GM23338 (cell line): ENCODE measurements at places on chromosomes 11 and 22.

GRCh38 chr11:30171661-30172060 lies 59.2 kb upstream of the FSHB start:
- DNase-seq = no peak

DNA sequence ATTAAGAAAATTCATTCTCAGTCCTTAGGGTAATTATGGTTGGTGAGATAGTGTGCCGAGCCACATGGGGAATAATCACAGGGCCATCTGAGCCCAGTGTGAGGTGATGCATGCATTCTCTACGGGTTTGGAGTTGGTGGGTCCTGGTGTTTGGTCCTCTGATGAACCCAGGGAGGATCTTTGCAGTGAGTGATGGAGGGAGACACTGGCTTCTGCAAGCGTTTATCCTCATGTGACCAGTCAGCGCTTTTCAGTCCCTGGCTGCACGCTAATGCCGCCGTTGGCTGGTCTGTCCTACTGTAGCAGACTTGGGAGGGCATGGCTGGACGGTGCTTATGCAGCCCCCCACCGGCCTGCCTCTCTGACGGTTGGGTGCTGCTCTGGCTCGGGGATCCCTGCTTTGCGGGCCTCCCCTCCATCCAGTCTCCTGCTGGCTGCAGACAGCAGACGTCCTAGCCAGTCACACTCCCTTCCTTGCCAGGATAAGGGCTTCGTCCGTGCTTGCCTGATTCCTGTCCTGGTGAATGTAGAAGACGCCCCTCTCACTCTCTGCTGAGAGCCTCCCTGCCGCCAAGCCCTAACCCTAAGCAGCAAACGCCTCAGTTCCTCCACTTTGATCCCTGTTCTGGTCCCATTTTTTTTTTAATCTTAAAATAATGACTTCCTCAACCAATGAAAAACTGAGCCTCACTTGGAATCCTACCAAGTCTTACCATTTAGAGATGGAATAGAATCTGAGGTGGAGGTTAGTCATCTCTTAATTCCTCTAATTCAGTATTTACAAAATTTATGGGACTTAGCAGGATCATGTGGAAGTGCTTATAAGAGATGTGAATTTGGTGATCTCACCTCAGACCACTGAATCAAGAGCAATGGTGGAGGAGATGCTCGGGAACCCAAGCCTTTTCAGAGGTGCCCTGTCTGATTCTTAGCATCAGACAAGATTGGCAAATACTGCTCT lies 143.7 kb upstream of the SORL1-AS1 start:
- no peak for DNase-seq

GRCh38 chr11:69382131-69383128 lies 88.5 kb downstream of the MYEOV start:
- peak; percentile 50 for DNase-seq

- DNase-seq = no peak
Observed at GRCh38 chr11:36098087-36098486, 154.2 kb downstream of the LDLRAD3 start.

DNA sequence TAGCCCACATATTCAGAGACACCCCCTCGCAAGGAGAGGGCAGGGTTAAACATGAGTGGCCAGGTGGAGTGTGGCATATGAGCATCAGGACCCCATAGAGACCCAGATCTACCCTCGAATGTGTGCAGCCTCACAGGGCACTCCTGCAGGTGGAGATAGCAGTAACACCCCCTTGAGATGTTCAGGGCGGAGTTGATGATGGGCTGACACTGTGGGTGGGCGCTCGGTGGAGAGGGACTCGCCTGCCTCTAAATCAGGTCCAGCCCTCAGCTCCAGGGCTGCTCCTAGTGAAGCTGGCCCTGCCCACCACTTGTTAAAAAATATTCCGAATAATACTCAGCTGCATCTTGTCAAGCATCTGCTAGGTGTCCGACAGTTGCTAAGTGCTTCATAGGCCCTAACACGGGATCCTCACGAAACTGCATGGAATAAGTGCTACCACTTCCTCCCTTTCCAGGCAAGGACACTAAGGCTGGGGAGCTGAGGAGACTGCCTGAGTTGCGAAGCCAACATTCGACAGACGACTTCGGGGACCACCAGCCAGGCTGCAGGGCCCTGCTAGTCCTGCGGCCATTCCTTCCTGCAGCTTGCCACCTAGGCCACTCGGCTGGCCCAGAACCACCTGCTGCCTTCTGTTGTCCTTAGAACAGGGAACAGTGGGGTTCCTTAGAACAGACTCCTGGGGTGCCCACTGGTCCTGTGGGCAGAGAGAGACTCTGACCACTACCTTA lies 74.0 kb upstream of the WNT11 start:
- no peak for DNase-seq

DNA sequence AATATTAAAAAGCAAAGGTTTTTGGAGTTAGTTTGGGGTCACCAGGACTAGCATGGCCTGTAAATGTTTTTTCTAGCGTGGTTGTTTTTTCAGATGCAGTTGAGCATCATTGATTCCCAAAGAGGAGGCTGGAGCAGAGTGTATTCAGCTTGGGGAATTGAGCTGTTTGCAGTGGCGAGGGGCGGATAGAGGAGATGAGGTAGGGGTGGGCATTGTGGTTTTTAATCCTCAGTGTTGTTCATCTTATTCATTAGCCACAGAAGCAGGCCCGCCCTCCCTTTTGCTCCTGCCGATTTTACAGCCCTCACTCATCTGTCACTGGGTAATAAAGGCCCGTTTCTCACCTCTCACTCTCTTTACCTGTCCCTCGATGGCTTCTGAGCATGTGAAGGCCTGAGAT lies 51.4 kb downstream of the NF2 start:
- DNase-seq = no peak

DNA sequence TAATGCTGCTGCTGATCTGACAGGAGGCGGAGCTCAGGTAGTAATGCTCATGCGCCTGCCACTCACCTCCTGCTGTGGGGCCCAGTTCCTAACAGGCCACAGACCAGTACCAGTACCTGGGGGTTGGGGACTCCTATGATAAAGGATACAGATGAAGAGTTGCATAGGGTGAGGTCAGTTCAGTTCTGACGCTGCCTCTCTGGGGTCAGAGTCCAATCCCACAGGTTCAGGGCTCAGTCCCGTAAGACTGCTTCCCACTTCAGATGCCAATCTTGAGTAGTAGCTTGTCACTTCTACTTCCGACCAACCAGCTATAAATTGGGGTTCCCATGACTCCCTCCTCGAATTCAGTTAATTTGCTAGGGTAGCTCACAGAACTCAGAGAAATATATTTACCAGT lies 8.6 kb downstream of the ASRGL1 start:
- no peak for DNase-seq

DNA sequence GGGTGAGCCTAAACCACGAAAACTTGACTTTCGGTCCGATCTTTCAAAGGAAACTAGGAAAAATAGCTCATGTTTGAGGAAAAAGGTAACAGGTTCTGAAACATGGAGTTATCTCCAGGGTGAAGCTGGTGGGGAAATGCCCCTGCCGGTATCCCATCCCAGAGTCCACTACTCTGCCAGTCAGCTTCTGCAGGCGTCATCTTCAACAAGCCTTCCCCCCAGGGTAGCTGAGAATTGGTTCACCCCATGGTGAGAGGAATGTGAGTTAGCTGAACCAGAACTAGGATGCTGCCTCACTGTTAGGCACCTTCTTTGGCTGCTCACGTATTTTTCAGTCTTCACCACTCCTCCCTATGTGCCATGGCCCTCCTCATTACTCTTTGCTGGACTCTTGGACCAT lies 1.1 kb downstream of the GVQW3 start:
- DNase-seq = peak; percentile 27

DNA sequence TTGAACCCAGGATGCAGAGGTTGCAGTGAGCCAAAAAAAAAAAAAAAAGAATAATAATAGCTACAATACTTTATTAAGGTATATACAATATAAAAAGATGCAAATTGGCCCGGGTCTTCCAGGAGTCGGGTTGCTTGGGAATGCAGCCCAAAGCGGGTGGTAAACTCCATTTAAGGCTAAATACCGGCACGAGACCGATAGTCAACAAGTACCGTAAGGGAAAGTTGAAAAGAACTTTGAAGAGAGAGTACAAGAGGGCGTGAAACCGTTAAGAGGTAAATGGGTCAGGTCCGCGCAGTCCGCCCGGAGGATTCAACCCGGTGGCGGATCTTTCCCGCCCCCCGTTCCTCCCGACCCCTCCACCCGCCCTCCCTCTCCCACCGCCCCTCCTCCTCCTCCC lies 143.3 kb downstream of the DLG2 start:
- no peak for DNase-seq

GRCh38 chr11:72591785-72592502 lies 82.3 kb downstream of the PDE2A start:
- no peak for DNase-seq

GRCh38 chr11:7668464-7668863 lies 4.8 kb downstream of the CYB5R2 start:
- DNase-seq = no peak

DNA sequence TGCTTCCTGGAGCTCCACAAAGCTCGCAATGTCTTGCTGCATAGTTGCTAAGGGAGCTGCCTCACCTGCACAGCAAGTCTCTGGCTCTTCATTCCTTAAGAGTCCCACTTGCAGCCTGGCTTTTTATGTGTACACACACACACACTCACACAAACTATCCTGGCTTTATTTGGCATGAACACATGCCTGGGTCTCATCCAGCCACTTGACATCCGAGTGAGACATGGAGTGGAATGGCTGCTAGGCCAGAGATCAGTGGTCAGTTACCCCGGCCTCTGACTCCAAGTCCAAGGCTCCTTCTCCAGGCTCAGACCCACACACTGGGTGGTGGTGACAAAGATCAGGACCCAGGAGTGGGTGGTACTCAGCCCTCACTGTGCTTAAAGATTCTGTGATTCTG lies 37.9 kb upstream of the CLTCL1 start:
- DNase-seq = no peak

GRCh38 chr11:23551706-23552105 lies 691.4 kb upstream of the CCDC179 start:
- no peak for DNase-seq

GRCh38 chr11:19751055-19751454 lies 38.4 kb downstream of the NAV2 start:
- no peak for DNase-seq

DNA sequence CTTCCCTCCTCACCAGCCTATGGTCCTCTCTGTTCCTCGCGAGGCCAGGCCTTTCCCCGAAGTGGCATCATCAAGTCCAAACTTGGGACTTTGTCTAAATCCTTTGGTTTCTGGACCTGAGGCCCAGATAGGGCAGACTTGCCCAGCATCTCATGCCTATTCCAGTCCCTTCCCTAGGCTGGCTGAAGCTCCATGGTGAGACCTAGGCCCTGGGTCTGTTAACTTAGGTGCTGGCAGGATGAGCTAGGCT lies 11.5 kb downstream of the RELA start:
- DNase-seq = no peak

- peak; percentile 67 for DNase-seq
Observed at GRCh38 chr22:32079130-32080089, 36.3 kb downstream of the SLC5A1 start.

DNA sequence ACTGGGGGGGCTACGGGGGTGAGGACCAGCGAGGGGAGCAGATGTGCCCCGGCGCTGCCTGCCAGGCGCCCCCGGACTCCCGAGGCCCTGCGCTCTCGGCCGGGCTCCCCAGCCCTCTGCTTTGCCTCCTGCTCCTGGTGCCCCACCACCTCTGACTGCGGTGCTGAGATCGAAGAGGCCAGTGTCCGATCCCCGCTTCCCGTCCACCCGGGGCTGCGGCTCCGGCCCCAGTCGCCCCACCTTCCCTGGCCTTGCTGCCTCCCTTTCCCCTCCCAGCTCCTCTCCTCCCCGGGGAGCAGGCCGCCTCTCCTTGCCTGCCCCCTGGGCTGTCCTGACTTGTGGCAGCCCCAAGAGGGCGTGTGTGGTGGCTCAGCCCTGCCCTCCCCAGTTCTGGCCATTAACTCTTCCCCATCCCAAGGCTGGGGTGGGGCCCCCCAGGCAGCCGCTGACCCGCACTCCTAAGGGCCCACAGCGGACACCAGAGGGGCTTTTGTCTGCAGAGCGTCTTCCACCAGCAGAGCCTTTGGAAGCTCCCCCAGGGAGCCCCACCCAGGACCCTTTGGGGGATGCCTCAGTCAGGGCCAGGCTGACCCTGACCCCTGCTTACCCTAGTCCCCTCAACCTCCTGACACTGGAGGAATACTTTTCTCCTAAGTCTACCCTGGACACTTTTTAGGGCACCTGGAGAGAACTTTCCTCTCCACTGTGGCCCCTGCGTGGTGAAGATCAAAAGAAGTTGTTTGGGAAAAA lies 16.6 kb downstream of the RTN4RL2 start:
- peak; percentile 73 for DNase-seq

- DNase-seq = no peak
Observed at GRCh38 chr11:20564846-20565635, 34.4 kb upstream of the SLC6A5 start.

DNA sequence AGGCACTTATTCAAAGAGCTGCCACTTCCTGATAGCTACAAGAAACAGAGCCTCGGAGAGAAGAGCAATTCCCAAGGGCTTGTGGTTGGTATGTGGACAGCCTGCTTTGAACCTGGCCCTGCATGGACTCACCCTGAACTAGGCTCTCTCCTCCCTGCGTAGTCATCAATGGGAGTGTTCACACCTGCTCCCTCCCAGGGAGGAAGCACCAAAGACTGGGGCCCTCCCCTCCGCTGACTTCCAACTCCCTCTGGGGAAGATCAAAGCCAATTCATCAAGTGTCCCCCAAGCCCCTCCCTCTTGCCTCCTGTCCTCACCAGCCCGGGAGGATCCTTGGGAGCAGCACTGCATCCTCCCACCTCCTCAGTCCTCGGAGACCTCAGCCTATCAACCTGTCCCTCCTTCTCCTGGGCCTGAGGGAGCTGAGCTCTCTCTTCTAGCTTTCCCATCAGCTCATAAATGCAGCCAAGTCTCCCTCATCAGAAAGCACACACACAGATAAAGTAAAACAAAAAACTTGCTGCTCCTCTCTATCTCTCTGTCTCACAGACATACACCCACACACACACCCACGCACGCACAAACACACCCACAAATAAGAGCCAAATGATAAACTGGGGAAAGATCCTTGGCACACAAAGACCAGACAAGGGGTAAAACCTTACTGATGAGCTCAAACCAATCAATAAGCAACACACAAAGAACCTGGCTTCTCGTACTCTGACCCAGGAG lies 3.3 kb downstream of the A4GALT start:
- peak; percentile 75 for DNase-seq

GRCh38 chr22:17829695-17830042 lies 55.4 kb upstream of the BID start:
- no peak for DNase-seq

DNA sequence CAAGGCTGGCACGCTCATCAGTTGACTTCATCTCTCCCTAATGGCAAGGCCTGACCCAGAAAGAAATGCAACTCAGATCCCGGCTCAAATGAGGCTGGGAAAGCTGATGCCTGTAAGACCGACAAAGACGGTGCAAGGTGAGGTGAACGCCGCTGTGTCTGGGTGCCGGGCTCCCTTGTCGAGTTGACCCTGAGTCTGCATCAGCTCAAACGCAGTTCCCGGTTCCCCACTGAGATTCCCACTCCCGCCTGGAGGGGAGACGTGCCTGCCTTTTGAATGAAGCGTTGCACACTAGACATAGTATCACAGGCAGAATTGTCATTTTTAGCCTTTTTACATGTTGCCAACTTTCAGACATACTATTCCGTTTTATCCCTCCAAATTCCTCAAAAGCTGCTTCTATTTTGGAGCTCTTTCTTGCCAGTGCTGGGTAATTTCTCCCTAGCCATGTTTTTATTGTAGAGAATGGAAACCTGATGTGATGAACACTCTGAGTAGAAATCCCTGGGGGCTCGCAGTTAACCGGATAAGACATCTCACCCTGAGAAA lies 831 bp upstream of the TP53AIP1 start:
- no peak for DNase-seq
